ENCODE measurements at places on chromosomes 5 and 9.

- no peak for DNase-seq
Measured at GRCh38 chr5:109905906-109906305, 216.2 kb downstream of the MAN2A1 start.

GRCh38 chr5:171462136-171462927 lies 42.9 kb downstream of the FGF18 start:
- no peak for DNase-seq

GRCh38 chr5:95786821-95787418 lies 35.6 kb downstream of the GLRX start:
- DNase-seq = no peak

DNA sequence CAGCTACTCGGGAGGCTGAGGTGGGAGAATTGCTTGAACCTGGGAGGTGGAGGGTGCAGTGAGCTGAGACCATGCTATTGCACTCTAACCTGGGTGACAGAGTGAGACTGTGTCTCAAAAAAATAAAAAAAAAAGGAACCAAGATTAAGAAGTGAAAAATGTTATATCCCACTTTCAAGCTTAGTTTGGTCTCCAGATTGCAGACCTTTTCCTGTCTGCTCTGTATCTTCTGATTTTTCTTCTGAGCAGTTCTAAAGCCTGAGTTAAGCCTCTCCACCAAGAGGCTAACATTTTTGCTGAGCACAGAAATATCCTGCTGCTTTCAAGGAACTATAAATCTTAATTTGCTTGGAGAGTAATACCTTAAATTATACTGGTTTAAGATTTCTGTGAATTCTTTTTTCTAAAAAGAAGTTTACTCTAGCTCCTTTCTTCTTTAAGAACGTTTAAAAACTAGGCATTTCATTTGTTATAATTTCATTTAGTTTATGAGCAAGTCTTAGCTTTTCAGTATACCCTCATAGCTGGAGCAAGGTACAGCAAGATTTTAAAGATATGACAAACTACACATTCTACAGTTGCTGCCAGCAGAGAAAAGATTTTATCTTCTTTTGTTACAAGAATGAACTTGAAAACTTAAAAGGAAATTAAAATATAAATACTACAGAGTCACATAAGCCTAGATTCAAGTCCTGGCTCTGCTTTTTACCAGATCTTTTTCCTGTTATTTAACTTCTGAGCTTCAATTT lies 55.0 kb downstream of the GARNL3 start:
- peak; percentile 61 for DNase-seq

- peak; percentile 26 for DNase-seq
Measured at GRCh38 chr9:2159521-2160454, 144.6 kb downstream of the SMARCA2 start.

DNA sequence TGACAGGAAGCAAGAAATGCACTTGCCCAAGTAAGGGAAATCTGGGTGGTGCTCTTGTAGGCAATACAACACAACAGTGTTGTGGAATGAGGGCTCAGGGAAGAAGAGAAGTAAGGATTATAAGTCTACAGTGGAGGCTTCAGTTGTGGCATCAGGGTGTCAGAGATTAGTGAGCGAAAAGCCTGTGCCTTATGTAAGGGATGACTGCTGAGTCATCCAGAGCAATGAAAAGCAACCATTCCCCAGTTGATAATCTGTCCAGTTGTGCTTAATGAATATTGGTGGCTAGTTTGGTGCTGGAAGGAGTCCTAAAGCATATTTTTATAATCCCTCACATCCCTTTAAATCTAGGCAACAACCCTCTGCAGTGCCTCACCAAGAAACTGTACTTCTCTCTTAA lies 42.0 kb downstream of the FBXO38 start:
- DNase-seq = no peak

- no peak for DNase-seq
Measured at GRCh38 chr5:5628866-5629606, 206.6 kb downstream of the ICE1 start.

DNA sequence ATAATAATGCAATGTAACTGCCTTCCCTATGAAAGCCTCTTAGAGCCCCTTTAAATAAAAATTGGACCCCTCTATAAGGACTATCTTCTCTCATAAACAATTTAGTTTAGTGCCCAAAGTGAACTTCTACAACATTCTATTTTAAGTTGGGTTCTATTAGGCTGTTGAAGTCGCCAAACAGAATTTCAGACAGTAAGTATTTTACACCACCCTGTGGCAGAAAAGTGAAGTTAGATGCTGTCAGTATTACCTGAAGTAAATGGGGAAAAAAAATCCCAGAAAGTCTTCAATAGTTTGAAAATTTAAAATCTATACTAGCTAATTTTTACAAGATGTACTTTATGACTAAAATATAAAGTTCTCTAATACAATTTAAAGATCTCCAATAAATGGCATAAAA lies 29.5 kb downstream of the CAAP1 start:
- DNase-seq = peak; percentile 10

- no peak for DNase-seq
Measured at GRCh38 chr5:107088907-107089306, 581.8 kb downstream of the EFNA5 start.

- DNase-seq = no peak
Measured at GRCh38 chr5:143119881-143120341, 283.6 kb downstream of the NR3C1 start.

GRCh38 chr9:70079417-70080037 lies 35.9 kb downstream of the MAMDC2 start:
- no peak for DNase-seq

DNA sequence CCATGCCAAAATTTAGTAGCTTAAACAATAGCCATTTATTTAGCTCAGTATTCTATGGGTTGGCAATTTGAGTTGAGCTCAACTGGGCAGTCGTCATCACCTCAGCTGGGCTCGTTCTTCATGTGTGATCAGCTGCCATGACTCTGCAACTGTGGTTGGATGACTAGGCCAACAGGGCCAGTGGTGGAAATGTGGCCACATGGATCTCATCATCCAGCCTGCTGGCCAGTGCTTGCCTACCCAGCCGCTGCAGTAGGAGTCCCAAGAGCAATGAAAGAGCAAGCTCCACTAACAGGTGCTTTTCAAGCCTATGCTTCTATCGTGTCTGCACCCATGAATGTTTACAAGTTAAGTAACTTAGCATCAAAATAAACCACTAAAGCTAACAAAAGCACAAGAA lies 158.0 kb downstream of the ATPSCKMT start:
- no peak for DNase-seq

- no peak for DNase-seq
Measured at GRCh38 chr9:122609804-122610203, 4.7 kb upstream of the OR1Q1 start.

GRCh38 chr5:81924442-81924841 lies 47.4 kb upstream of the ATG10 start:
- no peak for DNase-seq

DNA sequence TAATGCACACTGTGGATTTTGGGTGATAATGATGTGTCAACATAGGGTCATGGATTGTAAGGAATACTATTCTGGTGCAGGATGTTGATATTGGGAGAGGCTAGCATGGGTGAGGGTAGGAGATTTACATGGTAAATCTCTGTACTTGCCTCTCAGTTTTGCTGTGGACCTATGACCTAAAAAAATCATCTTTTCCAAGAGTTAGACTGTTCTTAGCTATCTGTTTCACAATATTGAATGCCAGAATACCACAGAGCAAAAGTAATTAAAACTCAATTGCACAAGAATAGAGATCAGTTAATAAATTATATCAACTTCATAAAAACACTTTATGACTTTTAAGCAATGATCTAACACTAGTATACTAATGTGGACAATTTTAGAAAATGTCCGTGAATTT lies 651.6 kb downstream of the HTR1A start:
- DNase-seq = no peak

- DNase-seq = no peak
Measured at GRCh38 chr5:152151940-152152339, 227.3 kb upstream of the GLRA1 start.

GRCh38 chr9:14106699-14107098 lies 207.2 kb downstream of the NFIB start:
- DNase-seq = no peak

All from lung microvascular endothelial cell (primary cell).